ENCODE measurements at places on chromosomes 16 and 17.

DNA sequence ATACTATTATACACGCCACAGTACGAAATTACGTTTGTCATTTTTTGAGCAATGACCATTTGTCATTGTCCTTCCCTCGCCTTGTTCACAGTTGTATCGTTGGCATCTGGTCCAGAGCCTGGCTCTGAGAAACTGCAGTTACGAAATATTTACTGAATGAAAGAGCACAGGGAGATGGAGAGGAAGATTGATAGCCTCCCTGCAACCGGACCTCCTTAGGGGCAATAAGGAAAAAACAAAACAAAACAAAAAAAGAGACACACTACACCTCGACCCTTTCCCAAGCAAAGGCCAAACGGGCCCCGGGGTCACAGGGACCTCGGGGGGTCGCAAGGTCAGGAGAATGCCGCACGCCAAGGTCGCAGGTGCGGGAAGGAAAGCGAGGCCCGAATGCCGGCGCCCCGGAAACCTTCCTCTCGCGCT is 857 bp downstream of the GOT2 start:
- H3K27me3 ChIP-seq: no peaks in the 10 kb centered on the region
- peak overlapping the region; percentile 87 for H3K27ac ChIP-seq
- no peaks in the 10 kb centered on the region for H3K36me3 ChIP-seq
- peak overlapping the region; percentile 85 for H3K4me3 ChIP-seq

DNA sequence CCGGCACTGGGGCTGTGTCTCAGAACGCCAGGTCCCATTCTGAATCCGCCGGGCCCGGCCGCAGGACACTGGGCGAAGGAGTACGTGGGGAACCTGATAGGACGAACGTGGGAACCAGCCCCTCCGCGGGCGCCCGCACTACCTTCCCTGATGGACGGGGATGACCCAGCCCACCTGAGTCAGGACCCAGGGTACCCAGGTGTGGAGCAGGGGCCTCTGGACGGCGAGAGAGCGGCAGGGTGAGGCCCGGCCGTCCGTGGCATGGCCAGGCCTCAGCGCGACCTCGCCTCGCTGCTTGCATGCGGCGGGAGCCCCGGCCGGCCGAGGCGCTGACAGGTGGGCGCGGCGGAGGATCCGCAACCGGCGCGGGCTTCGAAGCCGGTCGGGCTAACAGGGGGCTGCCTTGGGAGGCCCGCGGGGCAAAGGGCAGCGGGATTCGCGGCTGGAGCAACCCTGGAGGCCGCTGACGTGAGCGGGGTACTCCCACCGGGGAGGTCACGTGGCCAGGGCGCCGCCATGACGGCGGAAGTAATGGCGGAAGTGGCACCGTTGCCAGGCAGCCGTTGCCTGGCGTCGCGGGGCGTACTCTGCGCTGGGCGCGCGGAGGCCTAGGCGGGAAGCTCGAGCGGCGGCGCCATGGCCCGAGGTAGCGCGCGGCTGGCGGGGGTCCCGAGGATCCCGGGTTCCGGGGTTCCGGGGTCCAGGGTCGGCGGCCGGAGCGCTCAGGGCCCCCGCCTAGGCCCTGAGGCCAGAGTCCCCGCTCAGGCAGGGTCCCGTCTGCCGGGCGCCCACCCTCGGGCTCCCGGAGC is at the start of gene WDR90:
Gene WDR90, plus strand, starts transcription at position 585 of the 809 bp plus-strand sequence. Its CDS starts 52 bp downstream, at position 637.
- peak within 1 kb of the TSS; percentile 68 for H3K4me3 ChIP-seq
- no peaks in the 10 kb centered on the region for H3K27me3 ChIP-seq
- DNase-seq: peak; percentile 85
- peak within 1 kb of the TSS; percentile 89 for H3K27ac ChIP-seq
- no peaks in the 10 kb centered on the region for H3K36me3 ChIP-seq

- H3K27me3 ChIP-seq: no peaks in the 10 kb centered on the region
- H3K4me1 ChIP-seq: no peaks in the 10 kb centered on the region
- H3K36me3 ChIP-seq: no peaks in the 10 kb centered on the region
- no peak for DNase-seq
- H3K4me3 ChIP-seq: no peak overlapping the region
- peak overlapping the region; percentile 22 for H3K27ac ChIP-seq
These were observed 13.8 kb downstream of the USP22 start for GRCh38 chr17:21029036-21029435.

- no peaks in the 10 kb centered on the region for H3K4me1 ChIP-seq
- H3K36me3 ChIP-seq: no peaks in the 10 kb centered on the region
- no peak overlapping the region for H3K4me3 ChIP-seq
- DNase-seq: no peak
These were observed 75.0 kb upstream of the WSB1 start for GRCh38 chr17:27218719-27219488.

DNA sequence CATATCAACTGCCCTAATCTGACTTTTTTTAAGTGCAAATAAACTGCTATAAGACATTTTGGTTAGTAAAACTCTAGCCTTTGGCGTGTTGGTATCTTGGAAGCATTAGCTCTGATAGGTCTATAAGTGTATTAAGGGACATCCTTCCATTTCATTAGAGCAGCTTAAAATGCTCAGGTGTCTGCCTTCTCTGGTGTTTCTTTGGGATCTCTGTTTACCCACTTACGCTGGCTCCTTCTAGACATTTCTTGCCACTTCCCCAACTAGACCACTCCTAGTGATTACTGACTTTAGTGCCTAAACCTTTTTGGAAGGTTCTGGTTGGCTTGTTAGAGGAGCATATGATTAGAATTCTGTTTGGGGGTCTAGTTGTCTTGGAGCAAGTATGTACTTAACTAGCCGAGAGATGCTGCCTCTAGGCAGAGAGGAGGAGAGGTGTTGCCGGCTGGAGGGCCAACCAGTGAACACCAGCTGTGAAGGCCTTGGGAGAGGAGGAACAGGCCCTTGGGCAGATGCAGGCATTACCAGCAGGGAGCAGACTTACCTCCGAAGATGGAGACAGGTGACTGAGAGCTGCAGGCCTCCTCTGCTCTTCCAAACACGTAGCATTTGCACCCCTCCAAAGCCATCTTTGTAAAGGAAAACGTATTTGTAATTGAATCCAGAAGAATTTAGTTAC is 15.2 kb upstream of the CLEC18C start:
- no peak for DNase-seq
- H3K27ac ChIP-seq: no peak overlapping the region
- peaks cover 19% of the 10 kb centered on the region for H3K36me3 ChIP-seq
- H3K4me3 ChIP-seq: no peak overlapping the region

- no peak overlapping the region for H3K4me3 ChIP-seq
- H3K27ac ChIP-seq: no peak overlapping the region
- no peaks in the 10 kb centered on the region for H3K36me3 ChIP-seq
- DNase-seq: no peak
- H3K4me1 ChIP-seq: no peaks in the 10 kb centered on the region
These were observed 87.1 kb downstream of the AIPL1 start for GRCh38 chr17:6347776-6348175.

- no peaks in the 10 kb centered on the region for H3K4me1 ChIP-seq
- no peaks in the 10 kb centered on the region for H3K36me3 ChIP-seq
- no peak overlapping the region for H3K4me3 ChIP-seq
- no peak for DNase-seq
- no peaks in the 10 kb centered on the region for H3K27me3 ChIP-seq
These were observed 230.6 kb upstream of the IRX3 start for GRCh38 chr16:54517181-54517580.

DNA sequence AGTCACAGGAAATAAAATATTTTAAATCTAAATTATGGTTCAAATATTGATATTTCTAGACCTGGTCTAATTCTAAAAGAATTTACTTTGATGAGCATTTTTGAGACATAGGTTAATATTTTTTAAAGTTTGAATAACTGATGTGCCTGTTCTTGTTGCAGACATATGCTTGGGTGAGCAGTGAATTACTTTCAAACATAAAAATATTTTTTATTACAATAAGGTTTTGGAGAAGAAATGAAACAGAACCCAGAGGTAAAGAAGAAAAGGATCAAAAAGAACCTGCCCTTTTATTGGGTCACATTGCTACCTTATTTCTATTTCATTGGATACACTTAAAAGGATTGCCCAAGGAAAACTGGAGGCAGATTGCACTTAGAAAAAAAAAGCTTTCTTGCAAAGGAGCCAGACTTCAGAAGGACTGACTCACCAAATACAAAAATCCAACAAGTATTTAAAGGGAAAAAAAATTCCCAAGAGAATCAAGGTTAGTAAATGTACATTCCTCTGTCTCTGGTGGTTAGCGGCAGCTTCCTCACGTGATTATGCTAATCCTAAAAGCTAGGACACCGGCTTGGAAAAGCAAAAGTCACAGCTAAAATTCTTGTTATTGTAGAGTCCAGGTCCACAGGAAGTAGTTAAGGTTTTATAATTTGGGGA is 18.5 kb downstream of the ENPP7 start:
- no peaks in the 10 kb centered on the region for H3K4me1 ChIP-seq
- no peaks in the 10 kb centered on the region for H3K36me3 ChIP-seq
- H3K4me3 ChIP-seq: no peak overlapping the region
- H3K27ac ChIP-seq: no peak overlapping the region
- no peak for DNase-seq

DNA sequence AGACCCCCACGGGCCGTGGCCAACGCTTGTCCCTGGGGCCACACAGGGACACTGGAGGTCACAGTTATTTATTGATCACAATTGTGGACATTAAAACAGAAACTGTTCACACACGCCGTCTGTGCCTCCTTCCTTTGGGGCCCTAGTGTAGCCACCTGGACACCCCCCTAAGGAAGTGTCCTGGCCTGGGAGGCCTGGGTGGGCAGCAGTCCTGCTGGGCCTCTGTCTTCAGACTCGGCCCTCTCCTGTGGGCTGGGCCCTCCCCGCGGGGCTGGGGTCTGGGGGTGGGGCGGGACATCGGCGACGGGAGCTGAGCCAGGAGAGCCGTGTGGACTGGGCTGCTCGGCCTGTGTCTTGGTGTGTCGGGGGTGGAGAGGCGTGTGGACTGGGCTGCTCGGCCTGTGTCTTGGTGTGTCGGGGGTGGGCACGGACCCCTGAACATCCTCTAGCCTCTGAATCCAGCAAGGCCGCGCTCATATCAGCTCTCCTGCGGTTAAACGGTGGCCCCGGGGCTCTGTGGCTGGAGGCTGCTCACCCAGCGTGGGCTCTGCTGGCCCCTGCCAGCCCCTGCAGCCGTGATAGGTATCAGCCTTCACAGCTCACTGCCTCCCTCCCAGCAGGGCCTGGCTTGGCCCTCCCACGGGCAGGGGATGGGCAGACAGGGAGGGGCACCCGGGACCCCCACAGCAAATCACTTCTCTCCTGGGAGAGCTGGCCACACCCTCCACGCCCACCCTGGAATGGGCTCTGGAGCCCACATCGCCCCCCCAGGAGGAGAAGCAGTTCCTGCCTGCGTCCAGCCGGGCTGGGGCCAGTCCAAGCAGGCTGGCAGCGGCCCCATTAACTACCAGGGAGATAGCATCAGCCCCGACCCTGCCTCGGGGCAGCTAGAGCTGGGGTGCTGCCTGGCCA is 1.1 kb upstream of the NHLRC4 start:
- peaks cover 2% of the 10 kb centered on the region for H3K27me3 ChIP-seq
- peaks cover 30% of the 10 kb centered on the region for H3K4me1 ChIP-seq
- H3K27ac ChIP-seq: peak overlapping the region; percentile 61
- no peak overlapping the region for H3K4me3 ChIP-seq

GRCh38 chr16:180101-180675 is at the start of gene HBQ1:
TSS of gene HBQ1 (plus strand) at chr16:180459. CDS start at chr16:180487, 28 bp downstream.
- H3K4me3 ChIP-seq: peak within 1 kb of the TSS; percentile 36
- no peak for DNase-seq

DNA sequence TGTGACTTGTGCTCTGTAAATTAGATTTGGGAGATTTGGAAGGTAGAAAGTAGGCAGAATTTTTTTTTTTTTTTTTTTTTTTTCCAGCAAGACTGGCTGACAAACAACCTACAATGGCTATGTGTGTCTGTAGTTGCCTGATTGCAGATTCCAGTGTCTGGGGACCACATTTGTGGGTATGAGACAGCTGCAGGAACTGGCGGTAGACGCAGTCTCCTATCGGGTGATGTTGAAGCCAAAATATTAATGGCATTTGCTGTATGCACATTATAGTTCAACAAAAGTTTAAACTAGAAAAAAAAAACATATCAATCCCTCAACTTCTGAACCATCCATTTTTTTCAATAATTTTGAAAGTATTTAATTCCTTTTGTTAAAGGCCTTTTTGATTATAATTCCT is 665.2 kb downstream of the TOX3 start:
- no peaks in the 10 kb centered on the region for H3K4me1 ChIP-seq
- H3K27me3 ChIP-seq: no peaks in the 10 kb centered on the region
- no peak for DNase-seq
- no peaks in the 10 kb centered on the region for H3K36me3 ChIP-seq
- no peak overlapping the region for H3K27ac ChIP-seq

DNA sequence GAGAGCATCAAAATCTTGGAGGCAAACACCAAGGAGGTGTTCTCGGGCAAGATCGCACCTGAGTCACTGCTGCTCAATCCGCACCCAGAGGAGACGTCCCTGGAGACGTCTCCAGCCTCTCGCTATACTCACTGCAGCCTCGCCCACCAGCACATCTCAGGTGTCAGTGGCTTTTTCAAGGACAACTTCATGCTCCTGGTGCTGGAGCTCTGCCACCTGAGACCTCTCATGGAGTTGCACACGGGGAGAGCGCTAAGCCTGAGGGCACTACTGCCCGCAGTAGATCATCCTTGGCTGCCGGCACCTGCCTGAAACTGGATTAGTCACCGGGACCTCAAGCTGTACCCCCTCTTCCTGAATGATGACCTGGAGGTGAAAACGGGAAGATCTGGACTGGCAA is 2.6 kb upstream of the MBTPS1 start:
- peaks cover 5% of the 10 kb centered on the region for H3K4me1 ChIP-seq

DNA sequence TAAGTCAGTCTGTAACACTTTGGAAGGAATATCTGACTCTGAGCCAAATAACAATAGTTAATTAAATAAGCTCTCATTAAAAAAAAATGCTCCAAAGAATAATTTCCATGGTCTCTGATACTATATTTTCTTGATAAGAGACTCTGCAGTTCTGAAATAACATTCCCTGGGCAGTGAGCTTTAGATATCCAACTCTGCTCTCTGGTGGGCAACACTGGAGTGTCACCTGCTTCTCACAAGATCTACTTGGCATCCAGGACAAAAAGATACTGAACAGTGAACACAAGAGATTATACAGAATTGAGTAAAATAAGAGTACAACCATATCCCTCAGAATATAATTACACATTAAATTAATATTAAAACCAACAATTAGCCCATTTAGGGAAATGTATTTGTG is 13.7 kb downstream of the BLMH start:
- no peak for DNase-seq
- H3K4me1 ChIP-seq: no peaks in the 10 kb centered on the region
- no peak overlapping the region for H3K4me3 ChIP-seq
- H3K27me3 ChIP-seq: no peaks in the 10 kb centered on the region
- H3K36me3 ChIP-seq: peaks cover 6% of the 10 kb centered on the region

DNA sequence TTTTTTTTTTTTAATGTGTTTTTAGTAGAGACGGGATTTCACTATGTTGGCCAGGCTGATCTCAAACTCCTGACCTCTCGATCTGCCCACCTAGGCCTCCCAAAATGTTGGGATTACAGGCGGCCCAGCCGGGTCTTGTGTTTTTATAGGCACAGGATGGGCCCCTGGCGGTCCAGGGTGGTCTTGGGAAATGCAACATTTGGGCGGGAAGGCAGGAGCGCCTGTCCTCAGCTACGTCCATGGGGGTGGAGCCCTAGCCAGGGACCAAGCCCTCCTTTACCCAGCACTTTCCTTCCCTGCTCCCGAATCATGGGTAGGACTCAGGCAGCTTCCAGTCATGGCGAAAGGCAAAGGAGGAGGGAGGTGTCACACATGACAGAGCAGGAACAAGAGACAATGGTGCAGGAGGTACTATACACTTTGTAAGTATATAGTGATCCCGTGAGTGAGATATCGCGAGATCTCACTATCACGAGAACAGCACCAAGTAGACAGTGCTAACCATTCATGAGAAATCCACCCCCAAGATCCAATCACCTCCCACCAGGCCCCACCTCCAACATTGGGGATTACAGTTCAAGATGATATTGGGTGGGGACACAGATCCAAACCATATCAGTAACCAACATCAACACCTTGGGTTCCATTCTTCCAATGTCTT is 226.7 kb upstream of the WSCD1 start:
- no peak overlapping the region for H3K27ac ChIP-seq
- no peaks in the 10 kb centered on the region for H3K27me3 ChIP-seq
- H3K4me1 ChIP-seq: no peaks in the 10 kb centered on the region
- DNase-seq: no peak
- H3K36me3 ChIP-seq: no peaks in the 10 kb centered on the region
